ENCODE measurements at places on chromosomes 11 and 22.

DNA sequence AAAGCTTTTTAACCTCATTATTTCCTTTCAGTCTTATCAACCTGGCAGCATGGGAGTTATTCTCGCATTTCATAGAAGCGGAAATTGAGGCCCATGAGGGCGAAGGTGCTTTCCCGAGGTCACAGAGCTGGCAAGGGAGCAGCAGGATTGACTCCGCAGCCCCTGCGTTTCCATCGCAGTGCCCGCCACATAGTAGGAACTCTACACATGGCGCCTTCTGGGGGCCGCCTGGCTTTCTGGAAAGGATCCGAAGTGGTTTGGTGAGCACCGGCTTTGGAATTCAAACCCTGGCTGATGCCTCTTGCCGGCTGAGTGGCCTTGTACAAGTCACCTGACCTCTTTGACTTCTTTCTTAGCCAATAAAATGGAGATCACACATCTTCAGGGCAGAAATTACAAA, 93.4 kb downstream of the CEP164 start:
- DNase-seq, result no peak

- DNase-seq, result peak; percentile 63
These were observed 743 bp downstream of the USP47 start for GRCh38 chr11:11842421-11843008.

GRCh38 chr11:85758026-85758425, 52.9 kb downstream of the SYTL2 start:
- no peak for DNase-seq

- DNase-seq, result no peak
These were observed 4786.8 kb upstream of the OR11H1 start for GRCh38 chr22:10741210-10741609.

- no peak for DNase-seq
These were observed 14.2 kb downstream of the LMO1 start for GRCh38 chr11:8249482-8249881.

DNA sequence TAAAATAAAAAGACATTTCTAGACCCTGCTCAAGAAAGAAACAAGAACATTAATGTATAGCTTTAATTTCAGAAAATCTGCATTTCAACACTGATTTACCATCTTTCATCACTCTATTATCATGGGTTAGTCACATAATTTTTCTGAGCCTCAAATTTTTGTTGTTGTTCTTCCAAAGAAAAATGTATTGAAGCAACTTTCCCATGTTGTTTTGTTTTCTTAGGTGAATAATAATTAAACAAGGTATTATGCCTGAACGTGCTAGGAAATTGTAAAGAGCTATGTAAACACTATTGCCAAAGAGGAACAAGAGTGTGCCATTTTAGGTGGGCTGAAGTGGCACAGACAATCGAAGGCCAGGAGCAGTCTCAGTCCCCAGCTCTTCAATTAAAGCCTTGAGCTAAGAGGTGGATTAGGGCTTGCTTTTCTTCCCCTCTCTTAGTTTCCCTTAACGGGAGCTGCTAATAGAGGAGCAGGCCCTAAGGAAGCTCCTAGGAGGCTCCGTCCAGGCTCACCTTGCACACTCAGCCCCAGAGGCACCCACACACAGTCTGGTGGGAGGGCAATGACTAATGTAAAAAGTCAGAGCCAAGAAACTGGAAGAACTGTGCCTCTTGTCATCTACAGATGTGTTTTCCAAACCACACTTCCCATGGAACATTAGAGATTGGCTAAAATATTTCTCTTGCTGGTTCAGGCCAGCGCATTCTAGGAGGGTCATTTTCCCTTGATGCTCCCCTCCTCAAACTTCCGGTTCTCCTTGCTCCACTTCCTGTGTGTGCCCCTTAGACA, 8.8 kb upstream of the UBASH3B start:
- no peak for DNase-seq

- DNase-seq, result no peak
These were observed 741 bp upstream of the NAV2 start for GRCh38 chr11:19711911-19712280.

- no peak for DNase-seq
These were observed 200.9 kb downstream of the MYO18B start for GRCh38 chr22:25942856-25943411.

- no peak for DNase-seq
These were observed 4.9 kb downstream of the OR10A3 start for GRCh38 chr11:7936615-7937014.

DNA sequence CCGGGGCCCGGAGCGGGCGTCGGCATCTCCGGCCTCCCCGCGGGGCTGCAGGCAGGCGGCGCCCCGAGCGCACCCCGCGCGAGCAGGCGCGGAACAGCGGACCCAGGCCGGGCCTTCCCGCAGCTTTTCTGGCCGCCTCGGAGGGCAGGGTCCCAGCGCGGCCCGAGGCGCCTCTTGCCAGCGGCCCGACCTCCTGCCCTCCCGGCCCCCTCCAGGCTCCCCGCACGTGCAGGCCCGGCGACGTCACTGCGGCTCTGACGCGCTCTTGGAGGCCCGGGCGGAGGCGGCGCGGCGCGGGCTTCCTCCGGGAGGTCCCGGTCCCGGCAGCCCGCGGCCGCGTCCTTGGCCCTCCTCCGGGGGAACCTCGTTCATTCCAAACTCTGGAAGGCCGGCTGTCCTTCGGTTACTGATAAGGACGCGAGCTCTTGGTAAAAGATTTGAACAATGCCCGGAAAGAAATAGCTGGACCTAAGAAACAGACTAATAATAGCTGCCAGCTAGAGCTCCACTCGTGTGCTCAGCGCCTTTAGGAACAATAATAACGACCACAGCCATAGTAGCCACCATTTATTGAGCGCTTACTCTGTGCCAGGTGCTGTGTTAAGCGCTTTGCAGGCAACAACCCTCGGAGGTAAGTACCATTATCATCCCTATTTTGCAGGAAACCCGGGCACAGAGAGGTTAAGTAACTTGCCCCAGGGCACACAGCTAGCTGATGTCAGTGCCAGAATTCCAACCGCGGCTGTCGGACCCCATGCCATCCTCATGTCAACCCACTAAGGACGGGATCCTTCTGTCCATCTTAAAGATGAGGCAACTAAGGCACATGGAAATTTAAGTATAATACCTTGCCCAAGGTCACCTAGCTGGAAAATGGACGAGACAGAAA, 39.1 kb upstream of the CREB3L1 start:
- no peak for DNase-seq

- no peak for DNase-seq
These were observed 53.7 kb downstream of the SLC22A12 start for GRCh38 chr11:64644647-64645275.

GRCh38 chr11:420054-420910, 5.5 kb upstream of the SIGIRR start:
- no peak for DNase-seq

- DNase-seq, result no peak
These were observed 381.3 kb upstream of the ANO5 start for GRCh38 chr11:21811572-21811971.

DNA sequence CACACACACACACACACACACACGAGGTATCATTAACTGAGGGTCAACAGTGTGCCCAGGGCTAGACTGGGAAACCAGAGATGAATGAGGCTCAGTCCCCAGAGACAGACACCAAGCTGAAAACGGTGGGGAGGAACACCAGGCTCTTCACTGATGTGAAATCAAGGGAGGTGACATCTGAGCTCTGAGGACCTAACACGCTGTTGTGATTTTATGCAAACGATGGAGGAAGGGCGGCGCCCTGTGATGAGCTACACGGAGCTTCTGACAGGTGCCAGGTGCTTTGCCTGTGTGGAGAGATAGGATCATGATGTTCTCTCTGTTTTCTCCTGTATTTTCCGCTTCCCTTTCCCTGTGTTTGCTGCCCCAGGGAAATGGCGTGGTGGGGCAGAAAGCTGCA, 6.5 kb upstream of the CYB5R3 start:
- DNase-seq, result no peak

DNA sequence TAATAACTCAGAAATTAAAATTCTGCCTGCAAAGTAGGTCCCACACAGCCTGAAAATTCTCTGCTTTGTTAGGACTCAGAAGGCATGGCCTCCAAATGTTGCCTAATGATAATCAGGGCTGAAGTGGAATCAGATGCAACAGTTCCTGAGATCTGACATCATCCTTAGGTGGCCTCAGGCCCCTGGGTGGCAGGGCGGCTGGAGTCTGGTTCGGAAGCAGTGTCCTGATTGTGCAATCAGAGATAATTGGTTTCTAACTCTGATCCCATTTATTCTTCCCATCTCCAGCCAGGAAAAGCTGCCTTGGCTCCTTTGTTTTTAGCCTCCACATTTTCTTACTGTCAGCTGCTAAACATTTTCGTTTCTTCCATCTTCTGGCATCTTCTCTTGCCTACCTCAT, 399.3 kb downstream of the OPCML start:
- DNase-seq, result no peak

GRCh38 chr11:13384908-13385640, 77.9 kb downstream of the BTBD10 start:
- no peak for DNase-seq

DNA sequence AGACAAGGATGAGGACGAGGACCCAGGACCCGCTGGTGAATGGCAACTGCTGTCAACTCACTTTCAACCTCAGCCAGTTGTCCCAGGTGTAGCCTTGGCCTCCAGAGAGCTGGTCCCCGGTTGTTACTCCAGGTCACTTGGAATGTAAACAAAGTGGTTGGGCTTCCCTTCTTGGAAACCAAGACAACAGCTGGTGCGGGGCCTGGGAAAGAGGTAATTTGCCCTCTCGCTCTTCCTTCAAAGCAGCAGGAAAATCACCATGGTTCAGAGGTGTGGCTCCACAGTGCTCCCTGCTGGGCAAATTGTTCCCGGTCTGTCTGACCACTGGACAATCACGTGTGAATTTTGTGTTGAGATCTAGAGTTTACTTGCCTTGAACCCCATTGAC, 15.0 kb downstream of the SLC1A2 start:
- no peak for DNase-seq

GRCh38 chr11:124873951-124874350, 8.7 kb downstream of the ROBO3 start:
- no peak for DNase-seq

DNA sequence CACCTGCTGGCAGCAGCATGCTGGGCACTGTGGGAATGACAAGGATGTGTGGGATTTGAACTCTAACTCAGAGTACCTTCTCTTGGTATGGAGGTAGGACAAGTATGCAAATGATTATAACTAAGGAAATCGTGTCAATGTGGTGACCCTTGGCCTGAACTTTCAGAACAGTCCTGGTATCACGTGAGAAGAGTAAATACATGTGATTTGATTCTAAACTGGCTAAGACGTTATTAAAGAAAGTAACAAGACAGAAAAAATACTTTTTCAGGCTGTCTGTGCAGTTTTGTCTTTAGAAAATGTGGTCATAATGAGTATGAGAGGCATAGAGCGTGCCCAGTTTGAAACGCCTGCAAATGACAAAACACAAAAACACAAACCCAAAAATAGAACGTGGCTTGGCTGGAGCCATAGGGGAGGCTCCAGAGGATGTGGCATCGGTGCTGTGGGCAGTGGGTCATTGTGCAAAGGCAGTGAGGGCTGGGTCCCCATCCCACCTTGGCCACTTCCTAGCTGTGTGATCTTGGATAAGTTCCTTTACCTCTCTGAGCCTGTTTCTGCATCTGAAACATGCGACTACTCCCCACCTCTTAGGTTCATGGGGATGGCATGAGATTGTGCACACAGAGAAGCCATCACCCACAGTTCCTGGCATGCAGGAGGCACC, 18.4 kb upstream of the IL2RB start:
- DNase-seq, result no peak

GRCh38 chr22:19648419-19648929, 65.8 kb upstream of the SEPTIN5 start:
- DNase-seq, result no peak

- DNase-seq, result no peak
These were observed 79.4 kb downstream of the IGLL1 start for GRCh38 chr22:23500508-23501260.

DNA sequence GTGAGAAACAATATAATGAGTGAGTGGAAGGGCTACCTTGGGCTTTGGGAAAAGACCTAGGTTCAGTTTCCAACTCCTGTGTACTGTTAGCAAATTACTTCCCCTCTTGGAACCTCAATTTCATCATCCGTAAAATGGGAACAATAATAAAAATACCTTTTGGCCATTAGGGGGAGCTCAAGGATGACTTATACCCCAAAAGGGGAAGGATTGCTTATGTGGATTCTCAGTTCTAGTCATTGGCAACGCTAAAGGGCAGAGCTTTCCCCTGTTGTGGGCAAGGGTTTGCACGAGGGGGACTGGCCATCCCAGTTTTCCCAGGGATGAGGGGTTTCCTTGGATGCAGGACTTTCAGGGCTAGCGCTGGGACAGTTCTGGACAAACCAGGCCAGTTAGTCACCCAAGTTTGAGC, 3.1 kb upstream of the COMMD9 start:
- peak; percentile 5 for DNase-seq

DNA sequence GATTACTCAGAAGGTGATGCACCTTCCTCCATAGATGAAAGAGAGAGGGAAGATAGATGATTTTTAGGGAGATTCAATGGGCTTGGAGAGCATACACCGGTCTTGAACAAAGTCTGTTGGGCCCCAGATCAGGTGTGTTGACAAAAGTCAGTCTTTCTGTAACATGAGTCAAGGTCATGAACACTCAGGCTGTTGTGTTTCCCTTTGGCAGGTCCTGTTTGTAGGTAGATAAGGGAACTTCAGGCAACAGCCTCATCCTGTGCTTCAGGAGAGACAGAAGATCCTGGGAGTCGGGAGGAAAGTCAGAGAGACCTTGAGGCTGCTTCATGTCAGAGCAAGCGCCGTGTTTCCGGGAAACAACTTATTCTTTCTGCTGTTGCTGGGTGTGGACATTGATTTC, 703.1 kb downstream of the BRD1 start:
- no peak for DNase-seq

- peak; percentile 30 for DNase-seq
These were observed 539 bp upstream of the SLC36A4 start for GRCh38 chr11:93198215-93198845.

GRCh38 chr11:46693597-46694012, 6.8 kb downstream of the ARHGAP1 start:
- no peak for DNase-seq

- DNase-seq, result no peak
These were observed 86.0 kb downstream of the PKNOX2 start for GRCh38 chr11:125250318-125251213.

- DNase-seq, result no peak
These were observed 548.5 kb downstream of the BUD13 start for GRCh38 chr11:116224154-116224888.

All from GF-D8 (cell line).